ENCODE measurements at places on chromosomes 11 and 22.

DNA sequence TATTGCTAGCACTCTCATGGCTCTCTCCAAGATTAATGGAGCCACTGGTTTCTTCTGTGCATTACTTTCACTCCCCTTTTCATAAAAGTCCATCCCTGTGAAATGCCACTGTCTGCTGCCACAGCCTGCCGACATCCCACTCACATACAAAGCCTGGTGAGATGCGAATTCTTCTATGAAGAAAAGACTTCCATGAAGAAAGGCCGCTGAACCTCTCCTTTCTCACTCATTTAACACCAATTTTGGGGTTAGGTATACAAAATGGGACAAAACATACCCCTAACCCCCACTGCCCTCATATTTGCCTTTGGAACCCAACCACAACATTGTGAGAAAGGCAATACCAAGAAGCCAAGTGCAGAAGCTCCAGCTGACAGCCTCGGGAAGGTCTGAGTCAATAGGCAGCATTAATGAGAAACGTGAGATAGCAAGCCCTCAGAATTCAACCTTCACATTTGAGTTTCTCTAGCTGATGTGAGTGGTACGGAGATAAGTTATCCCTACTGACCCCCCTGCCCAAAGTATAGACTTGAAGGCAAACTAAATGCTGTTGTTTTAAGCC, 156.4 kb downstream of the ATG16L2 start:
- DNase-seq: no peak

GRCh38 chr11:87722756-87723565, 452.3 kb downstream of the RAB38 start:
- DNase-seq: no peak

DNA sequence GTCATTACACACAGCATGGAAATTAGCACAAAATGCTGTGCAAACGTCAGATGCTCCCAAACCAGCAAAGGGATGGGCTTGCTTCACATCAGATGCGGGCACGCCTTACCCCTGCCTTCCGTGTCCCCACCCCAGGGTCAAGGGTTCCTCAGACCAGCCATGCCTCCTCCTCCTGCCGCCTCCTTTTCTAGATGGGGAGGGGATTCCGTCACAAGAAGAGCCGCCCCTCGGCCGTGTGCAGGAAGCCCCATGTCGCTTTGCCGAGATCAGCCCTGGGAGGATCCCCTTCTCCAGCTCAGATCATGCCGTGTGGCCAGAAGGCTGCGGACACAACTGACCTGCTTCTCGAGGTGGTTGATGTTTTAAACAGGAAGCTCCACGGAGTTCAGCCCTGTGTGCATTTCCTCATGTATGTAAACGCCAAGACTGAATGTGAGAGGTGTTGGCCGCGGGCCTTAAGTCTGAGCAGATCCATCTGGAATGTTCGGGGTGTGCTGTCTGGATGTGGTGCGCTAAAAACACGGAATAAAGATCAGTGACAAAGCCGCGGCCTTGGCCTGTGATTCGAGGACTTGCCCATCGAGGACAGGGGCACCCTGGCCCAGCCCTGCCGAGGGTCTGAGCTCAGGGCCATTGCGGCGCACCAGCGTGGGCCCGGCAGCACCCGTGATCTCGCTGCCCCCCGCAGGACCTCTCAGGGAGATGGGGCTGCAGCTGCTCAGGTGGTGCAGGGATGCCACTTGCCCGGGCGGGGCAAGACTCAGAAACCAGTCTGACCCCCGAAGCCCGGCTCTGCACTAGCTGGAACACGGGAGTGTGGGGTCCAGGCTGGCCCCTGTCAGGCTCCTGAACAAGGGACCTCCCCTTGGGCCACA, 412.9 kb downstream of the TBC1D22A start:
- DNase-seq: no peak

- no peak for DNase-seq
Measured at GRCh38 chr11:131598305-131598704, 227.9 kb downstream of the NTM start.

DNA sequence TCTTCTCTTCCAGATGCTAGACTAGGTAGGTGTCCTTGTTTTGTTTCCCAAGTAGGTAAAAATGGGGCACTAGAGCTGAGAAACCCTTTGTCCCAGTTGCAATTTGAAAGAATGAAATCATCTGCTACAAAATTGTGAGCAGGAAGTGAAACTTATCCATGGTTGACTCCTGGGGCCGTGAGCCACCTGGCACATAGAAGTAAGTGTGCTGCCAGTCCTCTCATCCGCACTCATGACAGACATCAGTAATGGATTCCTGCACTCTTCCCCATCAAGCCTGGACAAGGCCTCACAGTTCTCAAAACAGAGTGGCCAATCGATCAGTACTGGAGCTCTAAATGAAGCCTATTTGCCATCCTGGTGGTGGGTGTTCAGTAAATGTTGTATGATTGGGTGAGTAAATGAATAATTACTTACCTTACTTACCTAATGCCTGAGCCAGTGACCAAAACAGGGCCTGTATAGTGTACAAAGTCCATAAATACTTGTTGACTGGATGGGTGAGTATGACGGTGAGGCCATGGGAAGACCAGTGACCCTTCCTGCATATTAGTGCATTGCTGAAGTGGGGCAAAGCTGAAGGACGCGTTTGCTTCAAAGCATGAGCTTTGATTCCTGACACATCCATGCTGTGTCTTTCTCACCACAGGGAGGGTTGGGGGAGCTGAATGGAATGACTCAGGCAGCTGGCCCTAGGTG, 68.9 kb upstream of the HEPHL1 start:
- no peak for DNase-seq

DNA sequence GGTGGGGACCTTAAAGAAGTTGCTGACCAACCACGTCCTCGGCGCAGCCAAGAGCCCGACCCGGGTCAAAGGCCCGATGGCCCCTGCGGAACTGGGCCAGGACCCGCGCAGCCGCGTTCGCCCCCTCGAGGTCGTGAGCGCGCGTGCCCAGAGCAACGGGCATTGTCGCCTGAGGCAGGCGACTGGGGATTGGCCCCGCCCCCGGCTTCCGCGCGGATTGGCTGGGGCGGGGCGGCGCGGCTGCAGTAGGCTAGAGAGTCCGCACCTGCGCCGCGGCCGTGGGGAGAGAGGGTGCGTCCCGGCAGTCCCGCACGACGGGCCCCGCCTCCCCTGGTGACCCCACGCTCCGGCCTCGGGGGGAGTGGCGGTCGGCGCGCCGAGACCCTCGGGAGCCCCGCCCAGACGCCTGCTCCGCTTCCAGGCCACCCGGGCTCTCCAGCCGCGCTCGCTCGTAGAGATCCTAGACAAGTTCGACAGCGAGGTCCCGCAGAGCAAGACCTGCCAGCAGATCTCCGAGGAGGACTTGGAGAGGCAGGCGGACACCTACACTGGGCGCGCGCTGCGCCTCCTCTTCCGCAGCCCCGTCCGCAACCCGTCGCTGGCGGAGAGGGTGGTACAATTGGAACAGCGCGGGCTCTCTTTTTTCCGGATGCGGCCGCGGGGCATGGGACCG, 8.3 kb upstream of the PPIL2 start:
- peak; percentile 84 for DNase-seq

GRCh38 chr11:66331542-66332370, 4.5 kb downstream of the RIN1 start:
- no peak for DNase-seq

DNA sequence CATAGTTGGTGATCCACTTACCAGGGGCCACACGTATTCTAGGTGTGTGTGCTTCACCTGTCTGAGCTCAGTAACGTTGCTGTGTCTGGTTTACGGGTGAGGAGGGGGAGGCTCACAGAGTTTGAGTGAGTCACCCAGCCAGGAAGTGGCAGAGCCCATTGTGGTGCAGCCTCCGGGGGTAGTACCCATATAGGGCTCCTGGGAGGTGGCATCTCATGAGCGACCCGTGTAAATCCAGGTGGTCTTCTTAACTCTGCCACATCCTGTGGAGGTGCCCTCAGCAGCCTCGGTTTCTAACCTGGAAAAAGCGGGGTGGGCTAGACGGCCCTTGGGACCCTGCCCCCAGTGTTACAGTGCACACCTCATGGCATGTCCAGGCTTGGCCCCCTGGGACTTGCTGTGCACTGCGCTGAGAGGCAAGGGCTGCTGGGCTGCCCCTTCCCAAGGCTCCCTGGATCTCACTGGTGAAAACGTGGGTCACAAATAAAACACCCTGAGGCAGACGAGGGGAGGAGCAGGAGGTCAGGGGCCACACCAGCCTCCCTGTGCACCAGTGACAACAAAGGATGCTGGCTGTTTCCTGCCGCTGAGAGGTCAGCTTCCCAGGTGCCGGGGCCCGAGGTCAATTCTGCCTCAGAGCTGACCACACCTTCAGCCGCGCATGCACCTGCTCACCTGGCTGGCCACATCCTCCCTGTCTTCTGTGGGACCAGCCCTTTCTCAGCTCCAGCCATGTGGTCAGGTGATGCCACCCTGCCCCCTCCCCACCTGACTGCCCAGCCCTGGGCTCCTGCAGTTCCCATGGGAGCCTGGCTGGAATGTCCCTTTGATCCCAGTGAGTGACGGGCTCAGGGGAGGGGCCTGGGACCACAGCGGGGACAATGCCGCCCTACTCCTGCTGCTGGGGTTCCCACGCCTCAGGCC, 305.1 kb downstream of the CTTN start:
- DNase-seq: no peak

- DNase-seq: no peak
Measured at GRCh38 chr11:128841461-128842072, 25.5 kb downstream of the KCNJ1 start.

DNA sequence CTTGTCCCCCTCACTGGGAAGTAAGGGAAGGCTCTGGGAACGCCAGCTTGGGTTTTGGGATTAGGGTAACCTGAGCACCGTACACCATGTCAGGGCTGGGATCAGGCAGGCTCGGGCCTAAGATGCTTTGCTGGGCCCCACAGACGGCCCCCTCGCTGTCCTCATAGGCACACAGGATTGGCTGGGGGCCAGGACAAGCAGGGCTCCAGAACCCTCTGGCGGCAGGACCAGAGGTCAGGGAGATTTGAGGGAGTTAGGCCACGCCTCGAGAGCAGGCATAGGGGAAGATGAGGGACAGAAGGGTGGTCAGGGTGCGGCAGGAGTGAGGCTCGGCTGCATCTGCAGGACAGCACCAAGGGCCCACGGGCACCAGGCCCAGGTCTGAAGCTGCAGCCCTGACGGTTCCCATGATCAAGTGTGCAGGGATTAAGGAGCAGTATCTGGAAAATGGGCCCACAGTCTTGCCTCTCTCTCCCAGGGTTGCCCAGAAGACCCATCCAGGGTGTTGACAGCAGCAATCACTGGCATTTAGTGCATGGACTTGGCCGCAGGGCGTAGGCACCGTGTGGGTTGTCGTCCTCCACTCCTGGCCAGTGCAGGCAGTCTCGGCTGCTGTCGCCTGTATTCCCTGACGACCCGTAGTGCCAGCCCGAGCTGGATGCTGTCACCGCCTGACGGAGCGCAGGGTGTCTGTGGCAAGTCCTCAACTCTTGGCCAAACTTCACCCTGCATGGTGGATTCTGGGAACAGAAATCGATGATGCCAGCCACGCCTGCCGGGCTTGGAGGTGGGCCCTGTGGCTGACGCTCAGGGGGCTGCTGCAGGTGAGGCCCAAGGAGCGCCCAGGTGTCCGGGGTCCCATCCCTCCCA, 15.7 kb upstream of the GNB1L start:
- DNase-seq: no peak

DNA sequence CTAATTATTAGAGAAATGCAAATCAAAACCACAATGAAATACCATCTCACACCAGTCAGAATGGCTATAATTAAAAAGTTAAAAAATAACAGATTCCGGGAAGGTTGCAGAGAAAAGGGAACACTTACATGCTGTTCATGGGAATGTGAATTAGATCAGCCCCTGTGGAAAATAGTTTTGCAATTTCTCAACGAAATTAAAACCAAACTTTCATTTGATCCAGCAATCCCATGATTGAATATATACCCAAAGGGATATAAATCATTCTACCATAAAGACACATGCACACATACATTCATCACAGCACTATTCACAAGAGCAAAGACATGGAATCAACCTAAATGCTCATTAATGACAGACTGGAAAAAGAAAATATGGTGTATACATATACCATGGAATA, 32.5 kb downstream of the NOX4 start:
- no peak for DNase-seq

DNA sequence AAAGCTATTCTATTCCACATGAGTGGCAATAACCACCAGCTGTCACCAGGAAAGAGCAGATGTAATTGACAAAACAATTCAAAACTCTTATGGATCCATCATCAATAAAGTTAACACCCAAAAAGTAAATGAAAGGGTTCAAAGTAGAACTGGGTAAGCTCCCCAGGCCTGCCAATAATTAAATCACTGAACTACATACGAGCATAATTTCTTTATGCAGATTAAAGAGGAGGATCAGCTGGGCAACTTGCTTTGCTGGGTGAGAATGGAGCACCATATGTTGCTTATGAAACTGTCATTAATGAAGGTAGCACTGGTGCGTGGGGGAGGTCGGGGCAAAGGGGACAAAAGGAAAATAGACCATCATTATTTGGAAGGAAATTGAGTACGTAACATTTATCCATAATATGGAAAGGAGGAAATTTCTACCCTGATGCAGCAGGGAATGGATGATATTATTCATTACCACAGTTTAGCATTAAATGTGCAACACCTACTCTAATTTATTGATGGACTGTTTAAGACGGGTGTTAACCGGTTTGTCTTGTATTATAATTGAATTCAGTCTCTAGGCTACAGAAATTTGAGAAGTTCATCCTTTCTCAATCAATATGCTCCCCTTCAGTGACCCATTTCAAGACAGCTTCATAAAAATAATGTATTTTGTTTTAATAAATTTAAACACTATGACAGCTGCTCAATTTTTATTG, 315.9 kb downstream of the CADM1 start:
- no peak for DNase-seq

- no peak for DNase-seq
Measured at GRCh38 chr11:110928391-110928790, 216.2 kb upstream of the ARHGAP20 start.

GRCh38 chr11:71309181-71309580, 56.8 kb upstream of the SHANK2 start:
- DNase-seq: no peak

DNA sequence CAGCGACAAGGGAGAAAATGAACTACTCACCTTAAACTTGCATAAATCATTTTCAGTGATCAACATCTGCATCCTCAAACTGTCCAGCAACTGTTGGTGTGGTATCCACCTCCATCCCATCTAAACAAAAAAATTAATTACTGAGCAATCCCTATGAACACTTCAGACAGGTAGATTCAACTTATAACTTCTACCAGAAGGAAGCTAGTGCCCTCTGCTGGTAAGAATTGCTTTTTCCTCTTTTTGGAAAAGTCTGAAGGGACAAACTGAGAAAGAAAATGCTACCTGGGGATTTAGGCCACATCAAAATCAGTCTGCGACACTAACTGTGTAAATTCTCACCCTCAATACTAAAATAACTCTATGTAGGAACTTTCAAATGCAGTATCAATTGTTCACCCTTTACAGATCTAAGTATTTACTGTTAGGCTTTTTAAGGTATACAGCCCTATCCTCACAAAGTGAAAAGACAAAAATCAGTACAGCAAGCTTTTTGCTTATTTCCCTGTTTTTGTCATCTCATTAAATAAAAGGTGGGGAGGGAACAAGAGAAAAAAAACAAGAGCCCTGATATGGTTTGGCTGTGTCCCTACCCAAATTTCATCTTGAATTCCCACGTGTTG, 17.9 kb downstream of the CLNS1A start:
- no peak for DNase-seq
